ENCODE measurements at places on chromosomes 12 and 14. TPM values are rescaled to one million over a fixed set of nuclear protein-coding genes. Genes with fewer than 3 reads are reported as not detected.

The KRT71 gene
- not detected for total RNA-seq

DNA sequence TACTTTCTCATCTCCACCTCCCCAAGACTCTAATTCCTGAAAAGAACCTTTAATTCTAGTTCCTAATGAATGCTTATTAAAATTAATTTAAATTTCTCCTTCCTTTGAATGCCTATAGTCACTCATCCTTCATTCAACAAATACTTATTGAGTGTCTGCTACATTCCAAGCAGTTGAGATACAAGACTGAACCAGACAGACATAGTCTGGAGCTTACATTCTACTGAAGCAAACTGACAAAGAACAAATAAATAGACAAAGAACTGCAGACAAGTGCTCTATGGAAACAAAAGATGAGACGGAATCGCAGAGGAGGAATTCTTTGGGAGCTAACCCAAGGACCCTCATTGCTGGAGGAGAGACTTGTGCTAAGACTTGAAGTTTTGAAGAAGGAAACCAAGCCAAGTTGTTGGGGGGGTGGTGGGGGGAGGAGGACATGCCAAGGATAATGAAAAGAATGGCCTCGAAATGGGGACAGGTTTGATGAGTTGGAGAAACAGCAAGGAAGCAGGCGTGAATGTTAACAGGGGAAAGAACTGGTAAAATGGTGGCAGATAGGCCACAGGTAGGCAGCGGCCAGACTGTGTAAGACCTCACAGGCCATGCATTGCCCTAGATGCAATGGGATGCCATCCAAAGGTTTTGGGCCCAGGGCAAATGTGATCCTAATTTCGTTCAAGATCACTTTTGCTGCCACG is 9.7 kb upstream of the TDG start:
- H3K27ac ChIP-seq = peak overlapping the region; percentile 98
- peaks cover 19% of the 10 kb centered on the region for H3K36me3 ChIP-seq
- DNase-seq = no peak

DNA sequence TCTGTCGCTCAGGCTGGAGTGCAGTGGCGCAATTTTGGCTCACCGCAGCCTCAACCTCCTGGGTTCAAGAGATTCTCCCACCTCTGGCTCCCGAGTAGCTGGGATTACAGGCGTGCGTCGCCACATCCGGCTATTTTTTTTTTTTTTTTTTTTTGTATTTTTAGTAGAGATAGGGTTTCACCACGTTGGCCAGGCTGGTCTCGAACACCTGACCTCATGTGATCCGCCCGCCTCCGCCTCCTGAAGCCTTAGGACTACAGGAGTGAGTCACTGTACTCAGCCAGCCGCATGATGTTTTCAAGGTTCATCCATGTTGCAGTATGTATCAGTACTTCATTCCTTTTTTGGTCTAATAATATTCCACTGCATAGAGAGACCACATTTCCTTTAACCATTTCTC is 2.4 kb upstream of the RNF34 start:
- peaks cover 12% of the 10 kb centered on the region for H3K4me1 ChIP-seq
- H3K36me3 ChIP-seq = no peaks in the 10 kb centered on the region
- no peak for DNase-seq
- H3K27me3 ChIP-seq = no peaks in the 10 kb centered on the region

DNA sequence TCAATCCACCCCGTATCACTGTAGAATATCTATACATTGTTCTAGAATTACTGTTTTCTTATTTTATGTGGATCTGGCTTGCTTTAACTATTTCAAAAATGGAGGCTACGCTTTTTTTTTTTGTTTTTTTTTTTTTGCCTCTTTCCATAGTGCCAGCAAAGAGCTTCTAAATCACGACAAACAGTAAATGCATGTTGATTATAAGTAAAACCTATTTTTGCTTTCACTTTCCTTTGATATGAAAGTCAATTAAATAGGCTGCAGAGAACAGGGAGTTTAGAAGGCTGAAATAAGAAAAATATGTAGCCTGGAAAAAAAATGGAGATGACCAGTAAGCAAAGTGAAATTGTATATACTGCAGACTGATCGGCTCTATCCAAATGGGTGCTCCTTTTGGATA is 112.3 kb upstream of the AMIGO2 start:
- no peaks in the 10 kb centered on the region for H3K36me3 ChIP-seq
- no peak overlapping the region for H3K27ac ChIP-seq
- H3K27me3 ChIP-seq = no peaks in the 10 kb centered on the region
- no peak overlapping the region for H3K4me3 ChIP-seq
- DNase-seq = no peak

- H3K27me3 ChIP-seq = no peaks in the 10 kb centered on the region
- no peak overlapping the region for H3K27ac ChIP-seq
- DNase-seq = no peak
- no peak overlapping the region for H3K4me3 ChIP-seq
- H3K36me3 ChIP-seq = no peaks in the 10 kb centered on the region
Observed at GRCh38 chr14:38056270-38056669, 151.4 kb upstream of the SSTR1 start.

GRCh38 chr12:112091563-112091962 is 17.0 kb downstream of the NAA25 start:
- H3K4me1 ChIP-seq = 0 out of 2 replicates have a peak, but pooled peaks cover 3% of the 10 kb centered on the region
- no peak for DNase-seq
- no peaks in the 10 kb centered on the region for H3K27me3 ChIP-seq
- H3K27ac ChIP-seq = no peak overlapping the region
- H3K36me3 ChIP-seq = peaks cover 7% of the 10 kb centered on the region
- H3K4me3 ChIP-seq = no peak overlapping the region

DNA sequence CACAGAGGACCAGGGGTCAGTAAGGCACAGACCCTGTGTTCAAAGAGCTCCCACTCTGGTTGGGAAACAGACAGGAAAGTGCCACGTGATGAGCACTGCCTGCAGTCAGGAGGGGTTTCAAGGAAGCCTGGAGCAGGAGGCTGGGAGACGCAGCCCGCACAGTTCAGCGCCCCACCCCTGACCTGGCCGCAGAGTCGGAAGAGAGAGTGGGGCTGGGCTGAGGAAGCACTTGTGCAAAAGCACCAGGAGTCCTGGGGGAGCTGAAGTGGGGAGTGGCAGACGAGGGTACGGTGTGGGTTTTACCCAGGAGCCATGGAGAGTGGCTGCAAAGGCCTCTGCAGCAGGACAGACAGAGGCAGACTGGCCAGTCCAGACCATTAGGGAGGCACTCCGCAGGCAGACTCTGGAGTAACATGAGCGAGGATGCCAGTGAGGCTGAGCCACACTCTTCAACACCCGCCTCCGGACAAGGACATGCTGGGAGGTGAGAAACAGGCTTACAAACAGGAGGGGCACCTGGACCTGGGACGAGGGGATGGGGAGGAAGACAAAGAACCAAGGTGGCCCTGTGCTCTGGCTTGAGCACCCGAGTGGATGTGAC is 85.7 kb upstream of the GPR68 start:
- peaks cover 4% of the 10 kb centered on the region for H3K4me1 ChIP-seq
- no peak overlapping the region for H3K4me3 ChIP-seq
- H3K27ac ChIP-seq = no peak overlapping the region
- H3K27me3 ChIP-seq = no peaks in the 10 kb centered on the region

The PTPN21 gene
- total RNA-seq = 15.0 TPM

DNA sequence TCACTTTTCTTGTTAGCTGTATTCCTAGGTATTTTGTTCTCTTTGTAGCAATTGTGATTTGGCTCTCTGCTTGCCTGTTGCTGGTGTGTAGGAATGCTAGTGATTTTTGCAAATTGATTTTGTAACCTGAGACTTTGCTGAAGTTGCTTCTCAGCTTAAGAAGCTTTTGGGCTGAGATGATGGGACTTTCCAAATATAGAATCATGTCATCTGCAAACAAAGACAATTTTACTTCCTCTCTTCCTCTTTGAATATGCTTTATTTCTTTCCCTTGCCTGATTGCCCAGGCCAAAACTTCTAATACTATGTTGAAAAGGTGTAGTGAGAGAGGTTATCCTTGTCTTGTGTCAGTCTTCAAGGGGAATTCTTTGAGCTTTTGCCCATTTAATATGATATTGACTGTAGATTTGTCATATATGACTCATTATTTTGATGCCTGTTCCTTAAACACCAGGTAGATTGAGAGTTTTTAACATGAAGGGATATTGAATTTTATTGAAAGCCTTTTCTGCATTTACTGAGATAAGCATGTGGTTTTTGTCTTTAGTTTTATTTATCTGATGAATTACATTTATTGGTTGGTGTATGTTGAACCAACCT is 26.7 kb downstream of the CLECL1 start:
- H3K4me1 ChIP-seq = no peaks in the 10 kb centered on the region
- no peaks in the 10 kb centered on the region for H3K36me3 ChIP-seq

- no peak within 1 kb of the TSS for H3K27ac ChIP-seq
- no peak for DNase-seq
- peak within 1 kb of the TSS; percentile 29 for H3K4me3 ChIP-seq
- H3K36me3 ChIP-seq = no peaks in the 10 kb centered on the region
Observed at GRCh38 chr12:55707841-55708694, at the start of gene ITGA7. TSS of gene ITGA7 (minus strand) at chr12:55707904. CDS start at chr12:55707682, 222 bp downstream.

All from Panc1 (cell line).